ENCODE measurements at places on chromosomes 13 and 19.

- DNase-seq, result no peak
These were observed 422.3 kb downstream of the SPRY2 start for GRCh38 chr13:79918620-79919019.

DNA sequence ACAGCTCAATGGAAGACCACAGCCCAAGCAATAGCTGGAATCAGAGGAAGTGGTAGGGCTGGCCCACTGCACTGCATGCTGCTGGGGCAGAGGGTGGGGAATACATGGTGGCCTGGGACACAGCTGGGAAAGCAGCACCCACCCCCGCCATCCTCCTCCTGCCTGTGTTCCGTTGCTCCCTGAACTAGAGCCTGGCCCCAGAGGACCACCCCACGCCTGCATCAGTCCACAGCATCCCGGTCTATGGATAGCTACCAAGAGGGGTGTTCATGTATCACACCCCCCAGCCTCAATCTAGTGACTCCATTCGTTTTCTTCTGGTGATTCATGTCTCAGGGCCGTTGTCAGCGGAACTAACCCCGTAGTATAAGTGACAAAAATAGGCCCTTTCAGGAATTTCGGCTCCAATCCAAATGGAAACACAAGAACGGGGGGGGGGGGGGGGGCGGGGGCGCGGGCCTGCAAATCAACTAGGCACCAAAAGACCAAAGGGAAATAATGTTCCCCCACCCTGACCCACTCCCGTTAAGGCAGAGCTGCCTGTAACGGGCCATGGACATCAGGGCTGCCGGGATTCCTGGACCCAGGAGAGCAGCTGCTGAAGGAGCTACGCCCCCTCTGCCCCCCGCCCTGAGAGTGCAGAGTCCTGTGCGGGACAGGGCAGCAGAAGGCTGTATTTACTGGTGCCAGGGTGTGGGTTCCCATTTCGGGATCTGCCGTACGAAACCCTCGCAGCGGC is 18.9 kb upstream of the EPHX3 start:
- DNase-seq, result no peak

DNA sequence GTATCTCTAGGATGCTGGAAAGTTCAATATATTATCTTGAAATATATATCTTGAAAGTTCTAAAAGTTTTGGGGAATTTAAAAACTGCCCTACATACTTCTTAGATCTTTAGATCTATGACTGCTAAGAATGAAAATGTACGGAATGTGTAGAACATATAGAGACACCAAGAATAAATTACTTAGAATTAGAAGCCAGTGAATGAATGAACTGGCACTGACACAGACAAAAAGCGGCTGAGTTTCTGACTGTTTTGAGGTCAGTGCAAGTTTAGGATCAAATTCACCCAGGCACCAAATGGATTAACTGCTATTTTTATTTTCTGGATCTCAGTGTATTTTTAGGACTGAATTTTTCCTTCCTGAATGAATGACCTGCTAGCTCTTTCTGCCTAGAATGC is 411.2 kb downstream of the KCTD12 start:
- DNase-seq, result no peak

DNA sequence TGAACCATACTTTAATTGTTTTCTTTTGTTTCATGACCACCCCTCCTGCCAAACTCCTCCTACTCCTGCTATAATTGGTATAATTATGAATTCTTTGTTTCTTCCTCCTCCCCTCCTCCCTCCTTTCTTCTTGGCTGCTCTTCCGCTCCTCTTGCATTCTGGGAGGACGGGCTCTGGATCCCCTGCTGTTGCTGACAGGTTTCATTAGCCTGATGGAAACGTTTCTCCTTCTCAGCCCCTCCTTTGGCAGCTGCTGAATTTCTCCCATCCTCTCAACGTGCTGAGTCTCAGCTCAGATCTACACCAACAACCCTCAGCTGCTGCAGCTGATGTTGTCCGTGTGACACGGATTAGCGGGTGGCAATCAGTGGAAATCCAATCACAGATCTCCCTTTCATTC is 97.1 kb upstream of the UBAC2 start:
- peak; percentile 83 for DNase-seq

DNA sequence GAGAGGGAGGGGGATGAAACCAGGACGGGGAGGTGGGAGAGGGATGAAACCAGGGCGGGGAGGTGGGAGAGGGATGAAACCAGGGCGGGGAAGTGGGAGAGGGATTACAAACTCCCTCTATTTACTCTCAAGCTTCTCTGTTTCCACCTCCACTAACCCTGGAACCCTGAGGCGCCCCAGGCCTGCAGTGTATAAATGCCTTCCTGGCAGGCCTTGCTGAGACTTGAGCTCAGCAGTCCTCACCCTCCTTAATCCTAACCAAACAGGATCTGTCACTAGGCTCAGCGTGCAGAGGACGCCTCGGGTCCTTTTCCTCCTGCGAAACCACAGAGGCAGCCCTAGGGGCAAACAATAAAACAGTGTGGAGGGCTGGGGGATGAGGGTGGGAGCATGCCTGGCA is 32.1 kb upstream of the OR1M1 start:
- DNase-seq, result peak; percentile 74

DNA sequence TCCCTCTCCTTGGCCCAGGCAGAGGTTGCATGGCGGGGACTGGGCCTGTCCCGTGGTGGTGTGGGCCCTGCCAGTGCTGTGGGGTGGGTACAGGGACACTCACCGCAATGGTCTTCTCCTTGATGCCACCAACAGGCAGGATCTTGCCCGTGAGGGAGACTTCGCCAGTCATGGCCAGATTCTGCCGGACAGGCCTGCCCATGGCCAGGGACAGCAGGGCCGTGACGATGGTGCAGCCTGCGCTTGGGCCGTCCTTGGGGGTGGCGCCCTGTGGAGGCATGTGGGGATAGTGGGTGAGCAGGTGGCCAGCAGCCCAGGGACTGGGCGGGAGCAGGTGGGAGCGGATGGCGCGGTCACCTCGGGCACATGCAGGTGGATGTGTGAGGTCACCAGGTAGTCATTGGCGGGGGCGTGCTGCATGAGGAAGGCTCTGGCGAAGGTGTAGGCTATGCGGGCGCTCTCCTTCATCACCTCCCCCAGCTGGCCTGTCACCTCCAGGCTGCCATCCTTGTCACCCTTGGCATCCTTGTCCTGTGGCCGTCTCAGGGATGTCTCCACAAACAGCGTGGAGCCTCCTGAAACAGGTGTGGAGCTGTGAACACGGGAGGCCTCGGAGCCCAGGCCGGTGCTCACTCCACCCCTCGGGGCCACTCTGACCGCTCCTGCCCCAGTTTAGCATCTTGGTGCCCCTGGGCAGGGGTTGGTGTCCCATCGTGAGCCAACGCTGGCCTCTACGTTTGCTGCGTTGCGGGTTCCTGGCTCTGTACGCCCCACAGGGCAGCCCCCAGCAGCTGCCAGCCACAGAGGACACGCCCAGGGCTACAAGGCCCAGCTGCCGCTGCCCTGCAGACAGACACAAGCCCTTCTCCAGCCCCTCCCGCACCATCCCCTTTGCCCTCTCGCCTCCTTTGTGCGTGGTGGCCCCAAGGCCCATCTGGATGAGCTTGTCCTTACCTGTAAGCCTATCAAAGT is 3.4 kb downstream of the RPL36 start:
- no peak for DNase-seq

GRCh38 chr19:10001899-10002298 is 8.4 kb downstream of the COL5A3 start:
- no peak for DNase-seq

GRCh38 chr19:801030-801860 is 4.0 kb downstream of the PTBP1 start:
- peak; percentile 55 for DNase-seq

All from D341Med (cell line).